ENCODE measurements at places on chromosomes 11 and 22. TPM values are rescaled to one million over a fixed set of nuclear protein-coding genes. Genes with fewer than 3 reads are reported as not detected.

The SLC1A2 gene
- polyA plus RNA-seq = 0.32 TPM

The SCUBE2 gene
- polyA plus RNA-seq = not detected

DNA sequence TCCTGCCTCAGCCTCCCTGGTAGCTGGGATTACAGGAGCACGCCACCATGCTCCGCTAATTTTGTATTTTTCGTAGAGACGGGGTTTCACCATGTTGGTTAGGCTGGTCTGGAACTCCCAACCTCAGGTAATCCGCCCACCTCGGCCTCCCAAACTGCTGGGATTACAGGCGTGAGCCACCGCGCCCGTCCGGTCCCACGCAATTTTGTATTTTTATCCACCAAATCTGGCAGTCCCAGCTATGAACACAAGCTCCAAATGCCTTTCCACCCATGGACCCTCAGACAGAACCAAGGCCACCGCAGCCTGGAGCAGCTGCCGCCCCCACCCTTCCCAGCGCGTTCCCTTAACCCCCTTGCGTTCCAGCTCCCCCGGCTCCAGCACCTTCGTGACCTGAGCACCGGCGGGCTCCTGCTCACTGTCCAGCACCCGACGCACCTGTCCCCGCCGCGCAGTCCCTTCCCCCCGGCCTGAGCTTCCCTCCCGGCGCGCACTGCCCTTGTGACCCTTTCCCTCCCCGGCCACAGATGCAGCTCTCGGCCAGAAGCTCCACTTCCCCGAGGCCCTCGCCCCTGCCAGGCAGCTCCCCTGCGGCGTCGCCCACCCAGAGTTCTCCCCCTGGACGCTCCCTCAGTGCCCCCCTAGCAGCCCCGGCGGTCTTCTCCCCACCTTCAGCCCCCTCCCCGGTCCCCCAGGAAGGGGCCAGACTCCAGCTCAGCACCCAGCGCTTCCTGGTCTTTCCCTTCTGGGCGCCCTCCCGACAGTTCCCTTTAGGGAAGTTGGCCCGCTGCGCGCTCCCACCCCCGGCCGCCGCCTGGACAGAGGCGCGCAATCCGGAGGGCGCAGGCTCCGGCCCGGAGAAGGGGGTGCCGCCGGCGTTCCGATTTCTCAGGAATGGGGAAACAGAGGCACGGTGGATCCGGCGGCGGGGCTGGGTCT lies 5.6 kb upstream of the ZBED4 start:
- no peak for DNase-seq

GRCh38 chr11:14626650-14627049 lies 17.0 kb upstream of the PDE3B start:
- DNase-seq = no peak

The TRIM29 gene
- polyA plus RNA-seq = 0.26 TPM

The PNPLA5 gene
- not detected for polyA plus RNA-seq

DNA sequence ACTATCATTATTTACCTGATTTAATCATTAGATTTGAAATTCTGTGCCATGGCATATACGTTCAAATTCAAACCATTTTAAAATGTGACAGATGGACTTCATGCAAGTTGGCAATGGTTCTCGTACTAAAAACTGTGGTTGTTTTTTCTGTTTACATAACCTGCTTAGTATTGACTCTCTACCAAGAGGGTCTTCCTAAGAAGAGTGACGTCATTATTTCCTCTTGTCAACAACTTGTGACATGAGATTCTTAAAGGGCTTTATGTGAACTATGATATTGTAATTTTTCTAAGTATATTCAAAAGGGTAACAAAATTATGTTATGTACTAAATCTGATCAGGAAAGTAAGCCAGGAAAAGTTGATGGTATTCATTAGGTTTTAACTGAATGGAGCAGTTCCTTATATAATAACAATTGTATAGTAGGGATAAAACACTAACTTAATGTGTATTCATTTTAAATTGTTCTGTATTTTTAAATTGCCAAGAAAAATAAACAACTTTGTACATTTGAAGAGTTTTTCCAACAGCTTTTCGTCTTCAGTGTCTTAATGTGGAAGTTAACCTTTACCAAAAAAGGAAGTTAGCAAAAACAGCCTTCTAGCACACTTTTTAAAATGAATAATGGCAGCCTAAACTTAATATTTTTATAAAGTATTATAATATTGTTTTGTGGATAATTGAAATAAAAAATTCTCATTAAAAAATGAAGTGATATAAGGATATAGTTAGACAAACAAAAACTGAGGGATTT lies 87.0 kb downstream of the GRK3 start:
- no peak for DNase-seq

The LRRC56 gene
- polyA plus RNA-seq = 0.38 TPM

DNA sequence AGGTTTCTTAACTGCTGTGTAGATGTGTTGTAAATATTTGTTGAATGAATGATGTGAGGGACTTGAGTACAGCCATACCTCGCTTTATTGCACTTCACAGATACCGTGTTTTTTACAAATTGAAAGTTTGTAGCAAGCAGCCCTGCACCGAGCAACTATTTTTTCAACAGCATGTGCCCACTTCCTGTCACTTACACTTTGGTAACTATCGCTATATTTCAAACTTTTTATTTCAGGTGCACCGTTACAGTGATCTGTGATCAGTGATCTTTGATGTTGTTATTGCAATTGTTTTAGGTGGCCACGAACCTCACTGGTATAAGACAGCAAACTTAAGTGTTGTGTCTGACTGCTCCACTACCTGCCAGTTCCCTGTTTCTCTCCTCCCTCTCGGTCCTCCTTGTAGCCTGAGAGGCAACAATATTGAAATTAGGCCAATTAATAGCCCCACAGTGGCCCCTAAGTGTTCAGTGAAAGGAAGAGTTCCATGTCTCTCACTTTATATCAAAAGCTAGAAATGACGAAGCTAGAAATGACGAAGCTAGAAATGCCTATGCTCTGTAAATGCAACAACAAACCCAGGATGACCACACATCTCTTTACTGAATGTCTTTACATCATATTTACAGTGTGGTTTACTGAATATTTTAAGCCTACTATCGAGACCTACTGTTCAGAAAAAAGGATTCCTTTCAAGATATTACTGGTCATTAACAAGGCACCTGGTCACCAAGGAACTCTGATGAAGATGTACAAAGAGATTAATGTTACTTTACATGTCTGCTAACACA lies 1.0 kb downstream of the SFI1 start:
- no peak for DNase-seq

GRCh38 chr11:11486002-11486401 lies 133.0 kb upstream of the CSNK2A3 start:
- no peak for DNase-seq

- DNase-seq = no peak
Measured at GRCh38 chr11:11036848-11037732, 179.2 kb upstream of the ZBED5 start.

The DNAJB7 gene
- 0.38 TPM for polyA plus RNA-seq

The MMP11 gene
- 0.35 TPM for polyA plus RNA-seq

GRCh38 chr11:29963796-29964195 lies 53.0 kb downstream of the KCNA4 start:
- DNase-seq = no peak

- DNase-seq = no peak
Measured at GRCh38 chr11:61294717-61295595, at the start of gene VWCE. VWCE (minus strand) TSS chr11:61295316; CDS start chr11:61295037, 279 bp downstream.

GRCh38 chr22:43345761-43346301 lies 2.7 kb upstream of the SCUBE1 start:
- DNase-seq = no peak

Data from GM12878 (cell line).